ENCODE measurements at places on chromosomes 13 and 19. TPM values are rescaled to one million over a fixed set of nuclear protein-coding genes. Genes with fewer than 3 reads are reported as not detected.

Gene C1QTNF9
- total RNA-seq = not detected

Gene CPB2
- not detected for total RNA-seq

Gene ZNF723
- total RNA-seq = not detected

Gene NAPSA
- 18.3 TPM for total RNA-seq

Gene STOML3
- not detected for total RNA-seq

Gene C19orf18
- total RNA-seq = 0.29 TPM

Gene ZNF582
- total RNA-seq = 2.4 TPM

Gene PEAK3
- not detected for total RNA-seq

Gene CEACAM7
- total RNA-seq = not detected

Gene C19orf73
- 2.0 TPM for total RNA-seq

Gene GPALPP1
- 31.6 TPM for total RNA-seq

Gene PSG5
- not detected for total RNA-seq

Gene PCP2
- total RNA-seq = 4.8 TPM

Gene ERFL
- 1.5 TPM for total RNA-seq

Gene SIGLEC5
- not detected for total RNA-seq

Gene CEACAM18
- not detected for total RNA-seq

Gene DNAJC15
- total RNA-seq = 10.6 TPM

Gene SIGLEC11
- total RNA-seq = not detected

Gene SLITRK1
- not detected for total RNA-seq

Gene RFPL4A
- total RNA-seq = not detected

Gene PLIN4
- total RNA-seq = not detected

Gene GZMM
- 52.7 TPM for total RNA-seq

Gene ZNF540
- 2.2 TPM for total RNA-seq

Gene PRR36
- total RNA-seq = 0.20 TPM

Gene RASIP1
- total RNA-seq = 1.2 TPM

Gene RXFP2
- total RNA-seq = not detected

Gene DIAPH3
- total RNA-seq = 23.0 TPM

Gene NLRP11
- total RNA-seq = not detected

Gene WDR62
- 22.6 TPM for total RNA-seq

Gene ZNF442
- 1.8 TPM for total RNA-seq

Gene OR7A5
- not detected for total RNA-seq

Gene JSRP1
- total RNA-seq = 1.0 TPM

Gene PIAS4
- 22.2 TPM for total RNA-seq

Gene ZNF177
- 1.9 TPM for total RNA-seq

Gene PAF1
- 36.5 TPM for total RNA-seq

Gene NLRP9
- total RNA-seq = not detected

Gene COL5A3
- 2.8 TPM for total RNA-seq

Gene KLF5
- total RNA-seq = 1.3 TPM

Gene ATP8B3
- total RNA-seq = 5.8 TPM

Gene KL
- 0.22 TPM for total RNA-seq

Gene LMTK3
- 4.0 TPM for total RNA-seq

Gene LGALS14
- total RNA-seq = not detected

Gene CBY2
- not detected for total RNA-seq

Gene ZNF790
- total RNA-seq = 9.7 TPM

Gene ASPDH
- total RNA-seq = not detected

Gene TEKTIP1
- 1.6 TPM for total RNA-seq

Gene DCT
- 0.07 TPM for total RNA-seq

Gene NEK3
- 1.9 TPM for total RNA-seq

Data from activated CD8-positive, alpha-beta T cell treated with anti-CD3 and anti-CD28 coated beads for 36 hours (primary cell).